ENCODE measurements at places on chromosomes 2 and 18. TPM values are rescaled to one million over a fixed set of nuclear protein-coding genes. Genes with fewer than 3 reads are reported as not detected.

DOK6 gene
- polyA plus RNA-seq: 4.6 TPM

ALPG gene
- 0.08 TPM for polyA plus RNA-seq

MROH2A gene
- not detected for polyA plus RNA-seq

TMEM37 gene
- 89.9 TPM for polyA plus RNA-seq

CIB4 gene
- polyA plus RNA-seq: not detected

CCBE1 gene
- 16.4 TPM for polyA plus RNA-seq

SFTPB gene
- 1.1 TPM for polyA plus RNA-seq

EXOC6B gene
- 11.8 TPM for polyA plus RNA-seq

ANXA4 gene
- 231 TPM for polyA plus RNA-seq

ALK gene
- 0.16 TPM for polyA plus RNA-seq

SLC23A3 gene
- 0.80 TPM for polyA plus RNA-seq

CCDC148 gene
- polyA plus RNA-seq: 0.62 TPM

TOGARAM2 gene
- polyA plus RNA-seq: 1.3 TPM

LRRC30 gene
- polyA plus RNA-seq: not detected

TMEM178A gene
- 6.6 TPM for polyA plus RNA-seq

TFCP2L1 gene
- 1.1 TPM for polyA plus RNA-seq

CHRNA1 gene
- polyA plus RNA-seq: 1.5 TPM

AP1S3 gene
- 20.5 TPM for polyA plus RNA-seq

IKZF2 gene
- polyA plus RNA-seq: 1.4 TPM

CAVIN2 gene
- polyA plus RNA-seq: 2.7 TPM

TCF23 gene
- not detected for polyA plus RNA-seq

PRADC1 gene
- 39.7 TPM for polyA plus RNA-seq

IL1F10 gene
- not detected for polyA plus RNA-seq

ITPRIPL1 gene
- 1.9 TPM for polyA plus RNA-seq

MOGAT1 gene
- polyA plus RNA-seq: not detected

TEX44 gene
- polyA plus RNA-seq: not detected

TANC1 gene
- polyA plus RNA-seq: 8.3 TPM

ZNF532 gene
- polyA plus RNA-seq: 13.6 TPM

DNAJC5G gene
- not detected for polyA plus RNA-seq

MATN3 gene
- polyA plus RNA-seq: 6.0 TPM

UGT1A6 gene
- polyA plus RNA-seq: 0.77 TPM

MBP gene
- polyA plus RNA-seq: 21.0 TPM

GKN2 gene
- polyA plus RNA-seq: not detected

ACTG2 gene
- polyA plus RNA-seq: 44.5 TPM

PELI1 gene
- polyA plus RNA-seq: 32.6 TPM

CRYGD gene
- 0.47 TPM for polyA plus RNA-seq

FNDC4 gene
- 21.4 TPM for polyA plus RNA-seq

DES gene
- polyA plus RNA-seq: 60.9 TPM

NTSR2 gene
- polyA plus RNA-seq: not detected

MYO3B gene
- polyA plus RNA-seq: 0.63 TPM

EMILIN1 gene
- polyA plus RNA-seq: 128 TPM

AQP12A gene
- polyA plus RNA-seq: not detected

BAZ2B gene
- polyA plus RNA-seq: 40.7 TPM

INPP5D gene
- 3.3 TPM for polyA plus RNA-seq

COL4A3 gene
- 1.6 TPM for polyA plus RNA-seq

FSHR gene
- polyA plus RNA-seq: 0.40 TPM

LYPD6B gene
- 26.4 TPM for polyA plus RNA-seq

LOXL3 gene
- polyA plus RNA-seq: 11.0 TPM

VIL1 gene
- 160 TPM for polyA plus RNA-seq

IL1R2 gene
- polyA plus RNA-seq: 11.4 TPM

PCARE gene
- not detected for polyA plus RNA-seq
